Adrenal gland (tissue), 19 donors: ENCODE measurements at places on chromosomes 6 and 20. TPM values are rescaled to one million over a fixed set of nuclear protein-coding genes. Genes with fewer than 3 reads are reported as not detected.

Gene SLC16A10
- 26.8 TPM for total RNA-seq

Gene HDGFL1
- total RNA-seq = not detected

GRCh38 chr20:63969838-63970713, at the start of gene ZNF512B:
TSS of gene ZNF512B (minus strand) at chr20:63969930. CDS start at chr20:63967950, 1,980 bp downstream.
- DNase-seq = peak; percentile 82
- peak within 1 kb of the TSS; percentile 43 for H3K27ac ChIP-seq
- H3K27me3 ChIP-seq = no peaks in the 10 kb centered on the region
- peaks cover 8% of the 10 kb centered on the region for H3K4me1 ChIP-seq

DNA sequence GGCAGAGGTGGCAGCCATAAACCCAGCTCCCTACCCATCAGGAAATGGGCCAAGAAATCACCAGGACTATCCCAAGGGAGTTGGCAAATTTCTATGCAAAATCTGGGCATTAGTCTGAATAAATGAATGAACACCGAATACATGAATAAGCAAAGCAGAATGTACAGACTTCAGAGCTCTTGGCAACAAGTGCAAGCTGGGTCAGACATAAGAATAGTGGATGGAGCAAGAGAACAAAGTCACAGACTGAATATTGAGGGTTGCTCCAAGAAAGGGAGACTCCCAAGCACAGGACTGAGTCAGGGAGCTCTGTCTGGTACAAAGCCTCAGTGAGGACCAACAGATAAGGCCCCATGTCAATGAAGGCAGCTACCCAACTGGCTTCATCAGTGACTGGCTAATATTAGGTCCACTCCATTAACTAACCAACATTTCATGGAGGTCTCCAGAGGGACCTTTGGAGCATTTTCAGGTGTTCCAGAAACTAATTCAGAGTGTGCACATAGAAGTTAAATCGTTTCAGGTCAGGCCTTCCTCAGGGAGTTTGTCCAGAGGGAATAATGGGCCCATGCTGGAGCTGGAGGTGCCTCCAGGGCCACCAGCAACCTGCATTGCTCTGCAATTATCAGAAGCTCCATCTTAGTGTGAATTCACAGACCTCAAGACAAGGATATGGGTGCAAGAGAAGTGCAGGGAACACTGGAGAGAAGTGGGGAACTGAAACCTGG, 191.5 kb upstream of the RALGAPA2 start:
- H3K27ac ChIP-seq = no peak overlapping the region
- DNase-seq = no peak
- H3K36me3 ChIP-seq = no peaks in the 10 kb centered on the region
- no peaks in the 10 kb centered on the region for H3K4me1 ChIP-seq
- H3K27me3 ChIP-seq = no peaks in the 10 kb centered on the region

Gene SUN5
- not detected for total RNA-seq

Gene CLDN20
- not detected for total RNA-seq

Gene C6orf163
- total RNA-seq = 9.6 TPM

GRCh38 chr20:43564993-43565757, 6.3 kb downstream of the SGK2 start:
- H3K4me3 ChIP-seq = no peak overlapping the region
- H3K27me3 ChIP-seq = no peaks in the 10 kb centered on the region
- H3K27ac ChIP-seq = no peak overlapping the region
- H3K4me1 ChIP-seq = no peaks in the 10 kb centered on the region

DNA sequence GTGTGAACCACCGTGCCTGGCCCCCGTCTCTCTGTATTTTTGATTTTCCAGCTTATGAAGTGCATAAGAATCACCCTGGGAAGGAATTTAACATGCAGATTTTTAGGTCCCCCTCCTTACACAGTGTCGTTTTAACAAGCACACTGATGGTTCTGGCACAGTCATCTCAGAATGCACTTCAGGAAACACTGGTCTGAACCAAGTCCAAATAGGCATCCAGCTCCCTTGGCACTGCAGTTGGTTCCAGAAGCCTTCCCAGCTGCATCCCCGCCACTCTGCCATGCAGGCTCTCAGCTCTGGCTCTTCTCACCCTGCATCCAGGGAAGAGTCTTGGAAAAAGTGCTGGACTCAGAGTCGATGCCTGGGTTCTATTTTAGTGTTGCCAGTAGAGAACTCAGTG, 20.1 kb downstream of the RIPOR2 start:
- H3K4me3 ChIP-seq = no peak overlapping the region
- H3K4me1 ChIP-seq = peaks cover 4% of the 10 kb centered on the region
- no peak for DNase-seq
- no peak overlapping the region for H3K27ac ChIP-seq
- no peaks in the 10 kb centered on the region for H3K27me3 ChIP-seq

GRCh38 chr20:21096321-21097043, 9.7 kb downstream of the LINC00237 start:
- DNase-seq = no peak
- H3K36me3 ChIP-seq = no peaks in the 10 kb centered on the region
- peaks cover 50% of the 10 kb centered on the region for H3K27me3 ChIP-seq
- H3K4me3 ChIP-seq = no peak overlapping the region
- H3K27ac ChIP-seq = no peak overlapping the region

- H3K4me3 ChIP-seq = no peak overlapping the region
- peak; percentile 69 for DNase-seq
- H3K4me1 ChIP-seq = no peaks in the 10 kb centered on the region
- no peak overlapping the region for H3K27ac ChIP-seq
These were observed 31.5 kb upstream of the TGM2 start for GRCh38 chr20:38196592-38196991.

Gene ADGRB3
- 1.4 TPM for total RNA-seq

Gene TNFAIP3
- total RNA-seq = 29.7 TPM

DNA sequence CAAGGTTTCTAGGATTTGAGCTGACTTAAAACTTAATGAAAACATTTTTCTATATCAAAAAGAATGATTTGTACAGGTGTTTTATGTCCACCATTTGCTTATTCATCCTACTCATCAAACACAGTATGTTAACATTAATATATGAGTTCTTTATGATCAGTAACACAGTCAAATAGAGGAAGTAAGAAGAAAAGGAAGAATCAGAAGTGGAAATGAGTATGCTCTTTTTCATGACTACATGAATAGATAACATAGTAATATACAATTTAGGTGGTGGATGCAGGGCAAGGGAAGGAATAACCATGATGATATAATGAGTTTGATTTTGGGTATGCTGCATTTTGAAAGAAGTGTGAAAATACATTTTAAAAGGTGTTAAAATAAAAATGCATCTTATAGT, 16.5 kb downstream of the KPNA5 start:
- H3K4me1 ChIP-seq = peaks cover 8% of the 10 kb centered on the region
- H3K27me3 ChIP-seq = no peaks in the 10 kb centered on the region
- H3K36me3 ChIP-seq = no peaks in the 10 kb centered on the region
- DNase-seq = no peak
- H3K27ac ChIP-seq = no peak overlapping the region

DNA sequence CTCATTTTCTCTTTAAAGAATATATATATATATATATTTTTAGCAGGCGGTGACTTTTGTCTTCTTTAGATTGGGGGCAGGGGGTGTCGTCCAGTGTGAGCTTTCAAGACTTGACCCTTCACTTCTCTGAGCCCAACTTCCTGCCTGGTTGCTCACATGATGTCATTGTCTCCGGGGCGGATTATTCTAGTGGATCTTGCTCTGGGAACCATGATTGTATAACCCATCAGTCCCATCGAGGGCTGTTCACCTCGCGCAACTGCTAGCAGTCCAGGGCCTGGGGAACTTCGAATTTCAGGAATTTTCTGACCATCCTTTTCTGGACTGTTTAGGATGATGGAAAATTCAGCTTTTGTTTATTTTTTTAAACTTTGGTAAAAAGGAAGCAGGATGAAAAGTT, 1.0 kb downstream of the IGF2R start:
- DNase-seq = peak; percentile 75
- H3K4me1 ChIP-seq = no peaks in the 10 kb centered on the region
- no peaks in the 10 kb centered on the region for H3K27me3 ChIP-seq
- peak overlapping the region; percentile 91 for H3K27ac ChIP-seq

Gene NCOA5
- total RNA-seq = 24.1 TPM

Gene HS3ST5
- not detected for total RNA-seq

DNA sequence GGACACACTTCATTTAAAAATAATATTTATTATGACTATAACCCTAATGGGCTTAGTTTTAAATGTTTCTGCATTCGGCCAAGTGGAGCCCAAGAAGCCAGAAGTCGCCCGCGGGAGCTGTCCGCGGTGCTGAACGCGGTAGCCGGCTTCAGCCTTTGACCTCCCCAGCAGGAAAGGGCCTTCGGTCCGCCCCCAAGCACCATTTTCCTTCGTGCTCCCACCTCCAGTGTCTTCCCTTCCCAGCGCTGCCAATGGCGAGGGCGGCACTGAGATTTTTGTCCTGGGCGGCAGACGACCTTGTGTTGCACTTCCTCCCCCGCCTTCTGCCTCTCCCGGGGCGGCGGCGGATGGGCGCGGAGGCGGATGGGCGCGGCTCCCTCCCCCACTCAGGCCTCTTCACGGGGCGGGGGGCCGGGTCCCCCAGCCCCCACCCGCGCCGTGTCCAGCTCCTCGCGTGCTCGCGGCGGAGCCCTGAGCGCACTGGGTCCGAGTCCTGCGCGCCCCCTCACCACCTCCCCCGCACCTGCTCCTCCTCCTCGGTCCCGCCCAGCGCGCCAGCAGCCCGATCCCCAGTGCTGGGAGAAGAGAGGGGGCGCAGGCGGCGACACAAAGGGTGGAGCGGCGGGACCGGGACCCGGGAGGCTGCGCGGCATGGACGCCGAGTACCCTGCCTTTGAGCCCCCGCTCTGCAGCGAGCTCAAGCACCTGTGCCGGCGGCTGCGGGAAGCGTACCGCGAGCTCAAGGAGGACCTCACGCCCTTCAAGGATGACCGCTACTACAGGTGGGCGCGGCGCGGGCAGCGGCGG, 23.6 kb upstream of the TMEM181 start:
- H3K4me1 ChIP-seq = peaks cover 11% of the 10 kb centered on the region
- no peak overlapping the region for H3K4me3 ChIP-seq
- H3K36me3 ChIP-seq = no peaks in the 10 kb centered on the region

GRCh38 chr6:12593771-12594529, 122.6 kb upstream of the PHACTR1 start:
- DNase-seq = no peak
- no peaks in the 10 kb centered on the region for H3K36me3 ChIP-seq
- H3K27me3 ChIP-seq = no peaks in the 10 kb centered on the region
- H3K4me1 ChIP-seq = peaks cover 13% of the 10 kb centered on the region
- H3K4me3 ChIP-seq = no peak overlapping the region

- peaks cover 6% of the 10 kb centered on the region for H3K4me1 ChIP-seq
- H3K27ac ChIP-seq = no peak overlapping the region
- no peaks in the 10 kb centered on the region for H3K36me3 ChIP-seq
- DNase-seq = no peak
These were observed 19.1 kb upstream of the TMEM217 start for GRCh38 chr6:37277001-37277409.

Gene C20orf141
- not detected for total RNA-seq

Gene DPPA5
- not detected for total RNA-seq

DNA sequence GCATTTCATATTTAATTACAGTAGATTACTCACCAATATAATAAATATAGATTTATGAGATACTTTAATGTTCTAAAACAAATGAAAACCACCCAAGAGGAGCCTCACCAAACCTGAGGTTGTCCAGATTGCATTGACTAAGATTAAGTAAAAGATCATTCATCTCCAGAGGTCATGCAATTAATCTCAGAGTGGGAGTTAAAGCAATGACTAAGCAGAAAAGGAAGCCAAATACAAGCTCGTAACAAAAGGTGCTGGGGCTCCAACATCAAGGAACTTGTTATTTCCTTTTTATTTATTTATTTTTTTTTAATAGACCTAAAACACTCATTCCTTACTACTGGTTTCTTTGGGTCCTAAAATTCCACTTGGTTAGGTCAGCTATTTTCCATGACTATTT, 57.7 kb downstream of the RSPO3 start:
- H3K27me3 ChIP-seq = no peaks in the 10 kb centered on the region
- H3K4me3 ChIP-seq = no peak overlapping the region
- no peaks in the 10 kb centered on the region for H3K36me3 ChIP-seq

Gene GTSF1L
- not detected for total RNA-seq

DNA sequence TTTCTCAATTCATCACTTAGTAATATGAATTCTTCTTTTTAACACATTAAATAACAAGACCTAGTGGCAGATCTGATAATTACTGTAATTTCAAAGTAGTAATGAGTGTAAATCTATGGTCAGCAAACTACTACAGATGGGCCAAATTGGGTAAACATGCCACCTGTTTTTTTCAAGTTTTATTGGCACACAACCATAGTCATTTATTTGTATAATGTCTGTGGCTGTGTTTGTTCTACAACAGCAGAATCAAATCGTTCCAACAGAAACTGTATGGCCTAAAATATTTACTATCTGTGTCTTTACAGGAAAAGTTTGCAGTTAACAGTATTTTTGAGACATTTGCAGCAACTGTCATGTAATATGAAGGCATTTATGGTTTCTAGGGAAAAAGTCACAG, 86.1 kb upstream of the EYA2 start:
- H3K27ac ChIP-seq = no peak overlapping the region
- no peak for DNase-seq
- H3K4me1 ChIP-seq = no peaks in the 10 kb centered on the region
- peaks cover 19% of the 10 kb centered on the region for H3K27me3 ChIP-seq
- no peaks in the 10 kb centered on the region for H3K36me3 ChIP-seq

DNA sequence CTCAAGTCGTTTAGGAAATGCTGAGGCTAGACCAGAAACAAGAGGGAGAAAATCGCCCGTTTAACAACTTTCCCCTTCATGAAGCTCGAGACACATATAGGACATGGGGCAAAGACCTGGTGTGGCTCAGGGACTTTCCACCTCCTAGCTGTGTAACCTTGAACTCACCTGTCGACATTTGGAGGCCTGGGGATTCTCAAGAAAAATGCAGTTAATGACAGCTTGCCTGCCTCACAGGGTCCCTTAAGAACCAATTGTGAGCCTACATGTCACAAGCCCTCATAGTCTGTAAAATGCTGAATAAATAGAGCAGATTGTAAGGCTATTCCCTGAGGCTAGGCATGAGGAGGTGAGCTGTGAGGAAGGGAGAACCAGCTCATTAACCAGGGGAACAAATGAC, 35.1 kb downstream of the MGME1 start:
- no peak overlapping the region for H3K27ac ChIP-seq
- DNase-seq = no peak
- H3K4me1 ChIP-seq = peaks cover 8% of the 10 kb centered on the region
- H3K27me3 ChIP-seq = no peaks in the 10 kb centered on the region
- H3K4me3 ChIP-seq = no peak overlapping the region

DNA sequence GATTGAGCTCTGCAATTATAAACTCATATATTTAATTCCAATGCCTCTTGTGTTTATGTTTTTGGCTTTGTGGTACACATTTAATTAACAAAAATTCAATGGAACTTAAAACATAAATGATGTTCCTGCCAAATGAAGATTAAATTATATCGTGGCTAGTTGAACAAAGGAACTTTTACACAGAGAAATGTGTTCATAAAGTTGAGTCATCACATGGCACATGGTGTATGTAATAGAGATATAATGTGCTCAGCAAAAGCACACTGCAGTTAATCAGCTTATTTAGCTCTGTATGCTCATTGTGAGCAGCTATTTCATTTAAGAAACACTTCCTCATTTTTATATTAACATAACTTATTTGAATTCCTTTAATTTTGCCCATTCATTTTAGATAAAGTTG, 1295.6 kb upstream of the CITED2 start:
- no peak overlapping the region for H3K4me3 ChIP-seq
- H3K4me1 ChIP-seq = no peaks in the 10 kb centered on the region
- H3K27ac ChIP-seq = no peak overlapping the region
- H3K36me3 ChIP-seq = no peaks in the 10 kb centered on the region
- no peaks in the 10 kb centered on the region for H3K27me3 ChIP-seq

Gene CD109
- total RNA-seq = 3.1 TPM

Gene MDC1
- 2.8 TPM for total RNA-seq
